Stimulated activated CD4-positive, alpha-beta T cell treated with anti-CD3 and anti-CD28 coated beads, Interleukin-15, amount 100 ng/mL, for 1 hour (primary cell): ENCODE measurements at places on chromosomes 7 and 10.

- DNase-seq, result no peak
Observed at GRCh38 chr10:120432209-120432608, 24.8 kb upstream of the PLPP4 start.

DNA sequence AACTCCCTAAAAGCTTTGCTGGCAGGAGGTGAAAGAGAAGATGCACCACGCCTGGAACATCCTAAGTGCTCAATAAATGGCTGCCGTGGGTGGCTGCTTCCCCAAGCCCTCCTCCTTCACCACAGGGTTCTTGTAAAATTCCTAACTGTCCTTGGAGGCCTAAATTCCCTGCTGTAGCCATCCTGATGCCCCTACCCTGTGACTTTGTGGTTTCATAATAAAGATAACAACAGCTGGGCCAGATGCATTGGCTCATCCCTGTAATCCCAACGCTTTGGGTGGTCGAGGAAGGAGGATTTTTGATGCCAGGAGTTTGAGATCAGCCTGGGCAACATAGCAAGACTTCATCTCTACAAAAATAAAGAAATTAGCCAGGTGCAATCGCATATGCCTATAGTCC, 341.8 kb downstream of the ANKRD30A start:
- no peak for DNase-seq

GRCh38 chr7:55871932-55872485, 9.5 kb upstream of the SEPTIN14 start:
- no peak for DNase-seq

DNA sequence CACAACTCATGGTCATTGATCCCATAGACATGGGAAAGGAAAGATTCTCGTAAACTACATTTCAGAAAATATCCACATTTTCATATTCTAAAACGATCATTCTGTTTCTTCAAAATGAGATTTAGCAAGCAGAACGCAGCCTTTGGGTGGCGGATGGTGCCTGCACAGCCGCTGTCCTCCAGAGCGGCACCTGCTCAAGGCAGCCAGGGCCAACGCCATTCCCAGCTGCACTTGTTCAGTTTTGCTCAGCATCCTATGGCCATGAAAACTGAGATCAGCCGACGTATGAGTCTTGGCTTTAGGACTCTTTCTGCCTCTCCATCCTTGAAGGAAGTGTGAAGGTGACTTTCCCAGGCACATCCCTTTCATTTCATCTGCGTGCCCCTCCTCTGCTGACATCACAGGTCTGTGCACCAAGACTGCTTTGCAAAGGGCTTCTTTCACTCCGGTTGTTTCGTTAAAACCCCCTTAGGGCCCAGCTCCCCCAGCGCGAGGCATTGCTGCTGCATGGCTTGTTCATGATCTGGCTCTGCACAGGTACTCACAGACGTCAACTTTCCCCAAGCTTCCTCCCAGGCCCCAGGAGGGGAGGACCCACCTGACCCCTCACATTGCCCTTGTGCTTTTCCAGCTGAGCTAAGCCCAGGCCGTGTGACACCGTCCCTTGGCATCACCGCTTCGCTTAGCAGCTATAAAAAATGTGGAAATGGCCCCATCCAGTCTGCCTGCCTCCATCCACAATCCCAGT, 37.2 kb downstream of the TCERG1L start:
- no peak for DNase-seq

DNA sequence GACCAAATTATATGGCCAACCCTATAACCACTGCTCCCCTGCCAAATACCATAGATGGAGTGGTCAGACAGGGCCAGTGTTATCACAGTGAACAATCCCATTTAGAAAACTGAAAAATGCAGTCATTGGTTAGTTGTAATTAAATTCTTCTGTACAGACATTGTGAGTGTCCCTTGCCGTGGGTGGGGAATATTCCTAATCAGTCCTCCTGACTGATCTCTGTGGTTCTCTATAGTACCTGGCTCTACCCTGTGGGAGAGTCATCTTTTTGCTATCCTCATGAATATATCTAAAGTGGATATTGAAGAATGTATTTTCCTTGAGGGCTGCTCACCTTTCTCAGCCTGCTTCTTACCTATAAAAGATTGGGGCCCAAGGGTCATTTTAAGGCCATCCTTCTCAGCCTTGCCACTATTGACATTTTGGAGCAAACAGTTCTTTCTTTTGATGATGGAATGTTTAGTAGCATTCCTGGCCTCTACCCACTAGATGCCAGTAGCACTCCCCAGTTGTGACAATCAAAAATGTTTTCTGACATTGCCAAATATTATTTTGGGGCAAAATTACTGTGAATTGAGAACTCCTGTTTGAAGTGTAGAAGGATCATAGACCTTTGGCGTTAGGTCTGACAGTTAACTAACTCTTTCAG, 110.2 kb downstream of the MAPK8 start:
- DNase-seq, result no peak
